NCI-H2081 treated with DMSO at 0.1 percent for 48 hours (cell line): ENCODE measurements at places on chromosomes 16 and 17.

DNA sequence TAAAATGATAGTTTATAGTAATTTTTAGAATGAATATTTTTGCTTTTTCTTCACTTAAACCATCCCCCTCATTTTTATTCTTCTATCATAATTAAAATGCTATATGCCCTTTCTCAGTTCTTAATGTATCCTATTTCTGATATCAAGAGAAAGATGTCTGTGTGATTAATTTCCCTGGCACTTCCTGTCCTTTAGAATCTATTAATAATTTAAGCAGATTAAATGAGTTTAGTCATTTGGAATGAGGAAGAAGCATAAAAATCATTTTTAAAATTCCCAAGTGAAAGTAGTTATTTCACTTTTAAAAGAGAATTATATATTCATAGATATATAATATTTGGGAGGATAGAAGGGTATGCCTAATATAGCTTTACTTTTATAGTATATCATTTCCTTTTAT is 27.8 kb upstream of the CDR2 start:
- no peak for DNase-seq

DNA sequence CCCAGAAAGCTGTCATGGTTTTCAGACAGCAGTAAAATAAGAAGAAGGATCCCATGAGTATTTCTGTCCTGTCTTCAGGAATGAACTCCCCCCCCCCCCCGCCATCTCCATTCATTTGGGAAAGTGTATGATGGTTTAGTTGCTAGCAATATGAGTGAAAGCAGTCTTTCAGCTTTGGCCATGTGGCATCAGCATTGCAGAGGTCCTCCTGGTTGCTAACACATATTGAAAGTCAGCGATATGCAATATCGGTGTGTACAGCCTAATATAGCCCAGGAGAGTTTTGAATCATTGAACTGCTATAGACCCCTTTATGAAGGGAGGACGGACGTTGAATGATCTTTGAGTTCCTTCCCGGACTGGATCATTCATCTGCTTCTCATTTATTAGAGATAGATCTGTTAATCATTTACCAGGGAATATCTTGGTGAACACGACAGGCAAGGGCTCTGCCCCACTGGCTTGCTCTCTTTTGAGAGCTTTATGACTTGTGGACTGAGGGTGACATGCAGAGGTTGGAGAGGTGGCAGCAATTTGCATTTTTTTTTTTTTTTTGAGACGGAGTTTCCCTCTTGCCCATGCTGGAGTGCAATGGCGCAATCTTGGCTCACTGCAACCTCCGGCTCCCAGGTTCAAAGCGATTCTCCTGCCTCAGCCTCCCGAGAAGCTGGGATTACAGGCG is 25.2 kb downstream of the DEF8 start:
- DNase-seq, result no peak

- DNase-seq, result no peak
Observed at GRCh38 chr17:77495575-77495974, 354.8 kb downstream of the SEC14L1 start.

GRCh38 chr16:5615868-5616642 is 518.5 kb upstream of the EEF2KMT start:
- no peak for DNase-seq

DNA sequence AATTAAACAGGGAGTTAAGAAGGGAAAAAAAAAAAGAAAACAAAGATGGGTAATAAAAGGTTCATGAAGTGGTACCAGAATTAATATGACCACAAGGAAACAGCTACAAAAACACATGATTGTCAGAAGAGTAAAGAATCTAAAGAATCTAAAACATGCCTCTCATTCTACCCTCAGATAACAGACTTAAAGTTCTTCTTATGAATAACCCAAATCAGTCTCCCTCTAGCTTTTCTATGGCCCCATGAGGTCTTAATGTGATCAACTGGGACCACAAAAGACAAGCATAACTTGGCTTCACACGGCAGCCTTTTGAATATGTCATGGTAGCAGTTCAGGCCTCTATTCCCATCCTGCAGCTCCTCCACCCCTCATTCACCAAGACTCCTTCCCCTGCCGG is 6.9 kb downstream of the MYH10 start:
- no peak for DNase-seq

GRCh38 chr17:81010935-81011334 is 19.3 kb downstream of the CHMP6 start:
- DNase-seq, result no peak

- DNase-seq, result no peak
Observed at GRCh38 chr16:7303660-7304200, 28.9 kb upstream of the RBFOX1 start.

GRCh38 chr17:81076141-81076679 is 41.3 kb downstream of the BAIAP2 start:
- no peak for DNase-seq

DNA sequence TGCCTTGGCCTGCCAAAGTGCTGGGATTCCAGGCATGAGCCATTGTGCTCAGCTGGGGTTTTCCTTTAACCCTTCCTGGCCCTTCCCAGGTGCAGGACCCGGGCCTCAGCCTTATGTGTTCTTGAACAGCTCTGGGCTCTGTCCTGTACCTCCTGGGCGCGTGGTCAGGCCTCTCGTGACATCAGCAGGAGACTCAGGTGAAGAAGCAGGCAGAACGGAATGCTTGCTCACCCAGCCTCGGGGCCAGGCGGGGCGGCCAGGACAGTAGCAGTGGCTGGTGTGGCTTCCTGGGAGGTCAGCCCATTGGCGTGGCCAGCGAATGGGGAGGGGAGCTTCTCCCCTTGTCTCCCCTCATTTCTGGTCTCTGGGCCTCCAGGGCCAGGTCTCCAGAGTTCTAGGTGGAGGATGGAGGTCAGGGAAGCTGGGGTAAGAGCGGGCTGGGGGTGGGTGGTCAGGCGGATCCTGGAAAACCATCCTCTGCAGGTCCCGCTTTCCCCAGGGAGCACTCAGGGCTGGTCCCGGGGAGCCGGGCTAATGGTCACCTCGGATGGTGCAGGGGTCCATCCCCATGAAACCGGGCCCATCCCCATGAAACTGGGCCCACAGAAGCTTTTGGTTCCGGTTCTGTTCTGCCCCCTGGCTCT is 281.5 kb downstream of the SEC14L1 start:
- DNase-seq, result no peak

DNA sequence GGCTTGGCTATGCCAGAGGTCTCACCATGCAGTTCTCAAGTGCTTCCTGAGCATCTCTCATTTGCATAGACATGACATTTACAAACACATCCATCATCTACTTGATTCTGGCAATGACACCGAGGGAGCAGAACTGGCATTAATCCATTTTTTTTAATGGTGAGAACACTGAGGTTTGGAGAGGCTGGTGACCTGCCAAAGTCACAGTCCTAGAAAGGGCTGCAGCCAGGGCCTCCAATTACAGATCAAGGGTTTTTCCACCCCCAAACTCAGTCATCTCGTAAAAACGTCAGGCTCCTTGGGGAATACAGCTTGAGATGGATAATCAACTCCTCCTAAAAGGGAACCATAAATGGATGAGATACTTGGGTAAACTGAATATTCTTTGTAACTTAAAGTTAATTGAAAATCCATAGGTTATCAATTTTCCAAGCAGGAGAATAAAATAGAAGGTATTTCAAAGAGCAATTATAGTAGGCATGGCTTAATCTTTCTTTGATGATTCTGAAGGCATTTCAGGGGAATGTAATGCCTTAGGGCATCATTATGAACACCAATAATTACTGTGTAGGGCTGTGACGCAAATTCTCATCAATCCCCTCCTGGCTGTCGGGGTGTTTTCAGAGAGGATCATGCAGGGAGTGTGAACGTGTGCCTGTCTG is 9.4 kb upstream of the MEOX1 start:
- DNase-seq, result no peak

DNA sequence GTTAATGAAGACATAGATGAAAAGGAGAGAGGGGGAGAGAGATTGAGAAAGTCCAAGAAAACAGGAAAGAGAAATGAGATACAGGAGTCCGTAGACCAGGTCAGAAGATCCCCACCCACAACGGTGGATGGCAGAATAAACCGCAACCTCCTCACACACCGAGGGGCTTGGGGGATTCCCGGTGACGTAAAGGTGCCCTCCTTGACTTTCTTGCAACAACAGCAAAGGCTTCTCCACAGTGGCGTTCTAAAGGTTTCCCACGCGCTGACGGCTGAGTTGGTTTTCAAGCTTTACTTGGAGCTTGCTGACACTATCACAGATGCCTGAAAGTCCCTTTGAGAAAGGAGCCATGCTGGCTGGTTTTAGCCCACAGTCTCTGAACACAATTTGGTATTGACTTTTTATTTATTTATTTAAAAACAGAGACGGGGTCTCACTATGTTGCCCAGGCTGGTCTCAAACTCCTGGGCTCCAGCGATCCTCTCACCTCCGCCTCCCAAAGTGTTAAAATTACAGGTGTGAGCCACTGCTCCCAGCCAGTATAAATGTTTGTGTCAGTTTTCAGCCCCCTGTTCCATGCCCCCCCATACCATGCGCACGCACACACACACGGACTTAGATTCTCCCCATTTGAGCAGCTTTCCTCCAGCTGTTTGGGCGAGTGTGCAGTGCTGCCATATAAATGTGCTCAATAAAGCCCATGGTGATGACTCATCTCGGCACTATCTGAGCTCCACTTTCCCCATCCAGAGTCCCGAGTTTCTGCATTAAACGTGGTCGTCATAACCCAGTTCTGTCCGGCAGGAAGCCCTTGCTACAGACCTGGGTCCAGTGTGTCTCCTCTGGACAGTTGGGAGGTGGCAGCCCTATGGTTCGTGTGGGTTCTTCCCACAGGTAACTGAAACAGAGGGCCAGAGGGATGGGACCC is 33.0 kb upstream of the SEC14L1 start:
- DNase-seq, result no peak

DNA sequence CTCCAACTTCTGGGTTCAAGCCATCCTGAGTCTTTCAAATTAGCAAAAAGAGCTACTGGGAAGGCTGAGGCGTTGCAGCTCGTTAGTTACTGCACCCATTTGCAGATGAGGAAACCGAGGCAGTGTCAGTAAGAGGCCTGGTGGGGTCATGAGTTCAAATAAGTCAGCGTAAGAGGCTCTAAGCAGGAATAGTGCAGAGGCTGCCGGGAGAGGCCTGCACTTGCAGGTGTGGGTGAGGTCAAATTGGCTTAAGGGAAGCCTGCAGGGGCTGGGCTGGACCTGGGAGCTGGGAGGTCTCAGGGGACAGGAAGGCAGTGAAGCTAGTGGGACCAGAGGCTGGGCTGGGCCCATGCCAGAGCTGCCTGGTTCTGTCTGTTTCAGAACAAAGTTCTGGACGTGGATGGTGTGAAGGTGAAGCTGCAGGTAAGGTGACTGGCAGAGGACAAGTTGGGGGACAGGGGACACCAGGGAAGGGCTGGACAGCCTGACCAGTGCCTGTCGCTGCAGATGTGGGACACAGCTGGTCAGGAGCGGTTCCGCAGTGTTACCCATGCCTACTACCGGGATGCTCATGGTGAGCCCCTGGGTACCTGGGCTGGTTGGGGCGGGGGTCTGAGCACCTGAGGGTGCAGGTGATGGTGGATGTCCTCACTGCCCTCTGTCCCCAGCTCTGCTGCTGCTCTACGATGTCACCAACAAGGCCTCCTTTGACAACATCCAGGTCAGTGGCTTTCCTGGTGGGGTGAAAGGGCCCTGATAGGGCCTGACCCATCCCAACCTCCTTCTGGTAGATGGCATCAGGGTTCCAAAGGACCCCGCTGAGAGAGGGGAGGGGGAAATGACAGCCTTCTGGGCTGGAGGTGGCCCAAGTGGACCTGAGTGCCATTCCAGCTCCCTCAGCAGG is 3.0 kb downstream of the RAB26 start:
- DNase-seq, result no peak

DNA sequence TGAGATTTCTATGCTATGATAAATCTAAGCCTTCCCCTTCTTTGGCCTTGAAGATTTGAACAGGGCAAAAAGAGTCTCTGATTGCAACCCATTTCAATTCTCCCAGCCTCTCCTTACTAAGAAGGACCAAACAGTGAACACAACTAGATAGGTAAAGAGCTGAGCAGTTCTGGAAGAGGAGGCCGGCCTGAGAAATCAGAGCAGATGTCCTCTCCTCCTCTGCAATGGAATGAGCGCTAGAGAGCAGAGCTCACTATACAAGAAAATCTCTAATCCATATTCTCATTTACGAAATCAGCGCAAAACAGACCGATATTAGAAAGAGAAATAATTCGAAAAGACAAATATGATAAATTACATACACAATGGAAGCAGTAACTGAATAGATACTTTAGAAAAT is 124.2 kb downstream of the CDK5R1 start:
- no peak for DNase-seq

DNA sequence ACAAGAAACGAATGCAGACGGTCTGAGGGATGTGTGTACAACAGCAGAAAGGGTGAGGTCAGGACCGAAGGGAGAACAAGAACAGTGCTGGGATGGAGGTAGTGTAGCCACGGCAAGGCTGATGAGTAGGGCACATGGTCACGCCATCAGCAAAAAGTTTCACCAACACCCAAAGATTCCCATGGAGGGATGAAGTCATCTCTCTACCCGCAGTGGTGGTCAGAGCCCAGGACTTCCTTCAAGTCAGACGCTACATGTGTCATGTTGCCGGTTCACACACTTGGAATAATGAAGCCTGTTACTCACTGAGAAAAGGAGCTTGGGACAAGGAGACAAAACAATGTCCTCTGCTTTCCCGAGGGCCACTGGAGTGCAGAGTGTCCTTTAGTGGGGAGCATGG is 79.7 kb downstream of the SALL1 start:
- no peak for DNase-seq

DNA sequence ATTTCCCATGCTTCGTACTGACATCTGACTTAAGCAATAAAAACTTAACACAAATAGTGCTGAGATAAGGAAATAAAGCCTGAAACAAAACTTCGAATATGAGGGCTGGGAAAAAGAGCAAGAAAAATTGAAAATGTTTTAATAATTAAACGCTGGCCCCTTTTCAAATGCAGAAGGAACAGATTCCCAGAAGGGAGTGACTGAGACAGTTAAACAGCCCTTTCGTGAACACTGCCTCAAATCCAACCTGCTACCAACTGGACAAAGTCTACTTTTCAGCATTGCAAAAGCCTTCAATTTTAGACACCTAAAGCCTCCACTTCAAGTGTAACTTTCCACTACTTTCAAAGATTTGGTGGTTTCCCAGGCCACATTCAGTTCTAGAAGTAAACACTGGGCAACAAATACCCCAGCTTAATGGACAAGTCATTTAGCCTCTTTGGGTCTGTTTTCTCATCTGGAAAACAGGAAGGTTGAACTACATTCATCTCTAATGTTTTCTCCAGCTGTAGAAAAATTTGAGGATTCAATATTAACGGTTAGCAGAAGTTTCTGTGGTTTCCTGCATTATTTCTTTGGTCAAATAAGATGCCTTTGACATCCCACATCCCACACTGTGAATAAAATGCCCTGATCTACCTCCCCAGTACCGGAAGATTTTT is 11.8 kb downstream of the RFFL start:
- no peak for DNase-seq

- no peak for DNase-seq
Observed at GRCh38 chr17:40483679-40484078, 17.7 kb downstream of the TNS4 start.

GRCh38 chr17:60311186-60311585 is 80.7 kb downstream of the USP32 start:
- DNase-seq, result no peak

DNA sequence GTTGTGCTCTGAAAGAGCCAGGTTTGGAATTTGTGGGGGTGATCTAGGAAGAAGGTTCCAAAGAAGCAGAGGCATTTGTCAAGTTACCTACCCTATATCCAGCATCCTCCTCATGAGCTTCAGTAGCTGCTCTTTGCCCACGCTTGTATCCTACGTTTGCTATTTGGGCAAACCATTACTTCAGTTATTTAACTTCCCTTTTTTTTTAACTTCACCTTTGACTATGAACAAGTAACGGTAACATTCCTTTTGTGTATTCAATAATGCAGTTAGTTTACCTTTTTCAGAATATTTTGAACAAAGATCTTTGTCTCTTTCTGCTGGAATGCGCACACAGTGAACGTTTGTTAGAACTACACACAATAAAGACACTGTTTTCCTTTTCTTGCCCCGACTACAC is 41.5 kb downstream of the CYB5B start:
- DNase-seq, result no peak
